Activated T-cell treated with anti-CD3 and anti-CD28 coated beads for 4 hours (primary cell): ENCODE measurements at places on chromosomes 1 and 21.

- DNase-seq = no peak
Measured at GRCh38 chr1:14486401-14487201, 111.9 kb upstream of the KAZN start.

DNA sequence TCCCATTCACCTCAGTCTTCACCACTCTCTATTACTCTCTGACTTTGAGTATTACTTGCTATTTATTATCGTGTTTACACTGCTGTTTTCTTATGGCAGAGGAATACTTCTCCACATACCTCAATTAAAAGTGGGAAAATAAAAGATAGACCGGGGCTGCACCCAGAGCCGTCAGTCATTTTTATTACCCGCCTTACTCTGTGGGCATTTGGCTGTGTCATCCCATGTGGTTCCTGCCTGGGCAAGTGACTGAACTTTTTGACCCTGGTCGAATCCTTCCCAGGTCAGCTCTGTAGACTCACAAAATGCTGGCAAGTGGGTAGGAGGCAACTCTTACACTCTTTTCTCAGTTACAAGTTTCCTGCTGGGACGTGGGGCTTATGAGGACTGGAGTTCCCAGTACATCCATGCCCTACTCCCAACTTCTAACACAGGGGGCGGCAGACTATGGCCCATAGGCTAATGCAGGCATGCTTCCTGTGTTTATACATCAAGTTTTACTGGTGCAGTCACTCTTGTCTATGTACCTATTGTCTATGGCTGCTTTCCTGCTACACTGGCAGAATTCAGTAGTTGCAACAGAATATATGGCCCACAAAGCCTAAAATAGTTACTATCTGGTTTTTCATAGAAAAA, 69.5 kb upstream of the KCND3 start:
- no peak for DNase-seq

DNA sequence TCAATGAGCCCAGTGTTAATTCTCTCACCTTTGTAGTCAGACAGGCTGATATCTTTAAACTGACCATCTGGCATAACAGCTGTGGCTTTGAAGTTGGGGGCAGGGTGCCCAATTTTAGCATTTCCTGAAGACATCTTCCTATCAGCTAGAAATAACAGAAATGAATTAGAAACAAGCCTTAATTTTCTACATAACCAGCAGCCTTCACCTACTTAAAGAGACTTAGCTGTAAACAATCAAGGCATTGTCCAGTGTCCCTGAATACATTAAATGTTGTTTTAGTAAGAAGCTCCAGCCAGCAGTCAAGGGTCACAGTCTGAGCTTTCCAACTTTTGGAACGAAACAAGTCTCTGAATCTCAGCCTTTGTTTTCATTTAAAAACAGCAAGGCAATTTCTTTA, 2.8 kb downstream of the PRDX1 start:
- DNase-seq = no peak

GRCh38 chr1:61757950-61758349, 15.7 kb downstream of the PATJ start:
- DNase-seq = no peak

- DNase-seq = no peak
Measured at GRCh38 chr1:118894836-118895235, 93.3 kb downstream of the TBX15 start.
